ENCODE measurements at places on chromosomes 2 and 18.

DNA sequence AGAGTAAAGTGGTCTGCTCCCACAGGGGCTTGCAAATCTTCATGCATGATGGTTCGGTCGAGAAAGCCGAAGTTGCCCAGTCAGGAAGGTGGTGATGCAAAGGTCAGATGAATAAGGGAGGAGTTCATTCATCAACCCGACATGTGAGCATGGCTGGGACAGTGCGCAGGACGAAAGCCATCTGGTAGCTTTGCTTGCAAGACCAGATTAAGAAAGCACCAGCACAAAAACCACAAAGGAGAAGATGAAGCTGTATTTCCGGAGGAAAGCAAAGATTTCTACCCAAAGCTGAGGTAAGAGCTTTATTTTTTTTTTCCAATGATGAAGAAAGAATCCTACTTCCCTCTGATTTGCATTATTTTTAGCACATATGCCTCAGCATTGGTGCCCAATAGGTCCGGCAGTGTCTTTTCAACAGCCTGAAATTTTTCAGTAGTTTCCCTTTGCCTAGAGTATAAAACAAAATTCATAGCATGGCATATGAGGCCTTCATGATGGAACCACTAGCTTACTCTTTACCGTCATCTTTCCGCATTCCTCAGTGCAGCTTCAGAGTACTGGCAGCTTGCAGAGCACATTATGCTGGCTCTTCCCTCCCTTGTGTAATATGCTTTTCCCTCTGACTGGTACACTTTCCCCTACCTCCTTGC is 112.0 kb upstream of the THOC1 start:
- DNase-seq = no peak

DNA sequence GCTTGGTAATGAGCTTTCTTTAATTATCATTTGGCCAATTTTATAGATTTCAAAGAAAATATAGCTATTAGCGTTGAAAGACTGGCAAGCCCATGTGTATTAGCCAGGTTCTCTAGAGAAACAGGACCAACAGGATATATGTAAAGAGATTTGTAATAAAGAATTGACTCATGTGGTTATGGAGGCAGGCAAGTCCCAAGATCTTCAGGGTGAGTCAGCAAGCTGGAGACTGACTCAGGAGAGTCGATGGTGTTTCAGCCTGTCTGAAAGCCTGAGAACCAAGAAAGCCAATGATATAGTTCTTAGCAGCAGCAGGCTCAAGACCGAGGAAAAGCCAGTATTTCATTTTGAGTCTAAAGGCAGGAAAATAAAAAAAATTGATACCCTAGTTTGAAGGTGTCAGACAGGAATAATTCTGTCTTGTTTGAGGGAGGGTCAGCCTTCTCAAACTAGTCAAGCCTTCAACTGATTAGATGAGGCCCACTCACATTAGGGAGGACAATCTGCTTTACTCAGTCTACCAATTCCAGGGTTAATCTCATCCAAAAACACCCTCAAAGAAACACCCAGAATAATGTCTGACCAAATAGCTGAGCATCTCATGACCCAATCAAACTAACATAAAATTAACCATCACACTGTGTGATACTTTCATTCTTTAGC is 78.3 kb upstream of the CRIM1 start:
- no peak for DNase-seq

GRCh38 chr2:176111309-176111663 is 4.2 kb downstream of the HOXD11 start:
- no peak for DNase-seq

GRCh38 chr2:53886406-53887280 is 26.9 kb upstream of the GPR75 start:
- DNase-seq = peak; percentile 1

- DNase-seq = no peak
These were observed 3.8 kb downstream of the SULT1C3 start for GRCh38 chr2:108243566-108243965.

Data from NCI-H774 (cell line).